ENCODE measurements at places on chromosomes 1 and 21. TPM values are rescaled to one million over a fixed set of nuclear protein-coding genes. Genes with fewer than 3 reads are reported as not detected.

CGN gene
- total RNA-seq, result under 0.01 TPM

NADK gene
- 31.6 TPM for total RNA-seq

UROD gene
- 148 TPM for total RNA-seq

FAM163A gene
- total RNA-seq, result not detected

VWA5B1 gene
- total RNA-seq, result not detected

RUNX1 gene
- total RNA-seq, result 31.0 TPM

Data from regular cardiac myocyte (primary cell).